GM13977 (cell line): ENCODE measurements at places on chromosomes 2 and 18.

GRCh38 chr2:182625814-182626213 is 90.2 kb upstream of the DNAJC10 start:
- no peak for DNase-seq

DNA sequence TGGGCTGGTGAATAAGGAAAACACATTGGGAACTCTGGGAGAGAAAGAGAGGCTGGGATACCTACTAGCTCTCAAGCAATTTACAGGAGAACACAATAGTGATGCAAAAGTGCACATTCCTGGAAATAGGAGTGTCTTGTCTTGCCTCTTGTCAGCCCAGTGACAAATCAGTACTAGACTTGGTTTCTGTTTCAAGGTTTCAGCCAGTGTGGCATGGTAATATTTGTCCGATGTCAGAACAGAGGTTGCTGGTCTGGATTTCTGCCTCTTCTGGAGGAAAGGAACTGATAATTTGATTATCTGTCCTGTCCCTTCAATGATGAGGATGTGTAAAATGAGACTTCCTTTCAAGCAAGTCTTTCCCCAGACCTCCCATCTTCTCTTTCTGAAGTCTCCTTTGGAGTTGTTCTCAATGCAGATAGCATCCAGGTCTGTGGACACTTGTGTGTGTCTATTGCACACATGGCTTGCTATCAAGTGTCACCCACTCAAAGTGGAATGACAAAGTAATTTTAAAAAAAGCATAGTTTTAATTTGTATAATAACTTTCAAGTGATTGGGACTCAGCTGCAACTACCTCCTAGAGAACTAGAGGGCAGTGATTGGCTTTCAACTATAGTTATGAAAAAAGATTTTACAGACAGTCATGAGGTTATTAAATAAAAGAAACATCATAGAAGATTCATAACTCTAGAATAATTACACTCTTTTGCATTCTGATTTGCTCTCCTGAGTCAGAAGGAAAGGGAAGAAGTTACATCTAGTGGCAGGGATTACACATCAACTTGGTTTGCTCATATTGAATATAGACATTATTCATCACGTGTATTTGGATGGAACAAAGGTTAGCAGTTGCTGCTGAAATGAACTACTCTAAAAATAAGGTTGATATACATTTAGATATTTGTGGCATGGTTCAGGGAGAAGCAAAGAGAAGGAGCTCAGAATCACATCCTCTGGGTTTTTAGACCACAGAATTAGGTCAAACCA is 4.5 kb downstream of the GPR39 start:
- no peak for DNase-seq

GRCh38 chr2:15363734-15364133 is 197.4 kb downstream of the NBAS start:
- DNase-seq, result no peak

GRCh38 chr2:196338440-196338839 is 167.1 kb upstream of the STK17B start:
- no peak for DNase-seq

DNA sequence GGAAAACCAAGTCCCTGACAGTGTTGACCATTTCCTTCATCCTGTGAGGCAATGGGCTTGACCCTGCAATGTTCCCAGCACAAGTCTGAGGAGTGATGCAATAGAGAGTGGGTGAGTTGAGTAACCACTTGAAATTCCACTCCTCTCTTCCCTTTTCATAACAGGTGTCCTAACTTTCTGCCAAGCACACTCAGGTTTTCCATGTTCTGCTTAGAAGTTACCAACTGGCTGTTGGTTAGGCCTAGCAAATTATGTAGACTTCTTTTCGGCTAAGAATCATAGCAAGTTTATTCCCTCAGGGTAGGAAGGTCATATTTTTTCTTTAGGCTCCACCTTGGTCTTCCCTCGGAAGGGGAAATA is 11.5 kb downstream of the GNLY start:
- no peak for DNase-seq

GRCh38 chr2:240810199-240810598 is 9.8 kb downstream of the KIF1A start:
- DNase-seq, result no peak

DNA sequence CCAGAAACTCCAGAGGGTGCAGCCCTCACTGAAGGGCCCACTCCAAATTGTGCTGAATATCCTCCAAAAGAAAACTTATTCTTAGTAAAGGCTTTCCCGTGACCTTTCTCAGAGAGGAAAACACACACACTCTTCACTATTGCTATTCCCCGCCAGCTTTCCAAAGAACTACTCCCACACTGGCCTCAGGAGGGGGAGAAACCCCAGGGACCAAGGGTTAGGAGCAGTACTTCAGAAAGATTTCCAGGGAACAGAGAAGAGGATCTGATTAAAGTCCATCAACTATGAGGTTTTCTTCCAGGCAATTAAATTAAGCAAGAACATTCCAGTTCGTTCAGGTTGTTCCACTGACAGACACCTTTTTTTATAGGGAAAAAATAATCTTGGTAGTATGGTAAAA is 150.2 kb downstream of the TTC32 start:
- no peak for DNase-seq

- DNase-seq, result no peak
Measured at GRCh38 chr2:179524809-179525339, 260.2 kb upstream of the SESTD1 start.

DNA sequence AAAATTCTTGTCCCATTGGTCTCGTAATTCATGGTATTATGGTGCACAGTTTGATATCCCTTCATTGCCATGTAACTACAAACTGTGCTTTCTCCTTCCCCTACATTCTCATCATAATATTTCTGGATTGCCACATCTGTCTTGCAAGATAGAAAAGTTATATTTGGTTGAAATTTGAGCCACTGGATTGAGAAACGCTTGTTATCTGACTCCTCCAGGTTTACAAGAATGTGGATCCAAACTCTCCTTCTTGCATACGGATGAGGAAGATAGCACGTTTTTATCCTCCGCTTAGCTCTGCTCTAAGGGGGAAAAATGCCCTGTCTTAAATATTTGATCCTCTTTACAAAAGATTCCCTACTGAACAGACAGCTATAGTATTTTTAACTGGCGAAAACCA is 438.2 kb downstream of the TSN start:
- DNase-seq, result no peak

DNA sequence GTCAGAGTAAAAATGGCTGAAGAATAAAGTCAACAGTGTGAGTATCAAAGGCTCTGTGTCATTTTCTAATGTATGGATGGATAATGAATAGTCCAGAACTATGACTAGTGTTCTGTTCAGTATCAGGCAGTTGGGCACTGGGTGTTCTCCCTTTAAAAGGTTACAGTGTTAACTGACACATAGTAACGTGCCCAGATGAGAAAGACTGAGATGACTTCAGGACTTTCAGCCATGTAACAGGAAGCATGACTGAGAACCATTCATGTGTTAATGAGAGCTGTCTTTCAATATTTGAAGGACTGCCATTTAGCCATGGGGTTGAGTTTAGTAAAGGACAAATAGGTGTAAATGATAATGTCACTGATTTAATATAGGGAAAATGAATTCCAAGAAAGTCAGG is 187.1 kb downstream of the GULP1 start:
- DNase-seq, result no peak

GRCh38 chr2:203870941-203871340 is 3.4 kb downstream of the CTLA4 start:
- no peak for DNase-seq

GRCh38 chr2:168649562-168649961 is 152.9 kb upstream of the NOSTRIN start:
- no peak for DNase-seq

- no peak for DNase-seq
Measured at GRCh38 chr2:9857814-9858729, 14.8 kb downstream of the TAF1B start.

DNA sequence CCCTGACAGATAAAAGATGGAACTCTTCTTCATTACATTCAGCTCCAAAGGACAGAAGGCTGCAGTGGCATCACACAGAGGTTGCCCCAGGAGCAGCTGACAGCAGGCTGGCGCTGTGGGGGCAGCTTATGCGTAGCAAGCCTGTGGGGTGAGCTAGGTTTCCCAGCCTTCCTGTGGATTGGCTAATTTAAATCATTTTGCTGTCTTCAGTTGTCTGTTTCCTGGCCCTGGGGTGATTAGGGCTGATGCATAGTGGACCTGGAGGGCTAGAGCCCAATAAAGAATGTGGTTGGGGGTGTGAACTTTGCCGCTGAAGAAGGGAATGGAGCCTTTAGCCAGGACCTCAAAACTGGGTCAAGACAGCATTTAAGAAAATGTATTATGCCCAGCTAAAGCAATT is 1038.0 kb downstream of the SOCS6 start:
- no peak for DNase-seq

DNA sequence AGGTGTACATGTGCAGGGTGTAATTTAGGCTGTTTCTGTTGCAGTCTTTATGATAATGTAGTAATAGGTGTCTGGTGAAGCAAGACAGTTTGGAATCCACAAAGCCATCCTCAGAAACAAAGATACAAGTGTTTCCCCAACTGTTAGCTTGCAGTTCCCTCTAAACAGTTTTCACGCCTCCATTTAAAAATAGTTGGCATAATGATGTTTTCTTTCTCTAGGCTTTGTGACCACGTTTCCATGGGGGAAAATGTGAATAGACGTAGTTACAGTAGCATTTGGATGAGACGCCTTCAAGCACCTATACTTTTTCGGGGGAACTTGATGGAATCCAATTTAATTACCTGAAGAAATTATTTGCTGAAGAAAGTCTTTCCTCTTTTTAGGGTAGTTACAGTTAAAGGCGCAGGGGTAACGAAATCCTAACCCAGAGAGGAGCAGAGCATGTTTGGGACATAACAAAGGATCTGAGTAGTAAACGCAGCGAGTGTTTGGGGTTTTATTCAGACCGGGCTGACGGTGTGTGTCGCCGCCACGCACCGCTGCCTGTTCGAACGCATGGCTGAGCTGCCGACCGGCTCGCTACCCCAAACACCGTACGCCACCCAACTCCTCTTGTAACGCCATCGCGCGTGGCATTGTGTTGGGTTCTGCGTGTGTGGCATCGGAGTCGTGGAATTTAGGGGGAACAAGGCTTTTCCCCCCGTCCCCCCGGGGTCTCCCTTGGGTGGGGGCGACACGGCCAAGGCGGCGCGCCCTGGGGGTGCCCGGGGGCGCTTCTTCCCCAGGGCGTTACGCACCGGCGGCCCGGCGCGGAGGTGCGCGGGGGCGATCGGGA is 681 bp upstream of the NRP2 start:
- peak; percentile 54 for DNase-seq

DNA sequence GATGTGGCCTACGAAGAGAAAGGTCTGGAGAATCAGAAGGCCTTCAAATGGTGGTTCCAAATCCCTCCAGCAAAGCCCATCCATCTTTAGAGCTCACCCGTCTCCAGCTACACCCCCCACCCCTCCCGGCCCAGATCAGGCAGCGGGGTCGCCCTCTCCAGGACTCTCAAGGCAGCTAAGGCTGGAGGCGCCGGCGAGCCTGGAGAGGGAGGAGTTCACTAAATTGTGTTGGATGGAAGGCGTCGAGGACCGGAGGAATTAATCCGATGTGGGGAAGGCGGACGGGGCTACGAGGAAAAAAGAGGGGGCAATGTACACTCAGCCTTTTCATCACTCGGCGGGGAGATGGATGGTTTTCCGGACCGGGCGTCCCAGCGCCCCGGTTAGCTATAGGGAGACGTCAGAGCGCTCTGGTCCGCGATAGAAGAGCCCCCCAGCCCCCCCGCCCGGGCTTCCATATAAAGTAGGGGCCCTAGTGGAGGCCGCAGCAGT is at the start of gene GRP:
Gene GRP, plus strand, starts transcription at position 487 of the 492 bp plus-strand sequence. CDS start 108 bp downstream, outside the sequence.
- DNase-seq, result no peak

DNA sequence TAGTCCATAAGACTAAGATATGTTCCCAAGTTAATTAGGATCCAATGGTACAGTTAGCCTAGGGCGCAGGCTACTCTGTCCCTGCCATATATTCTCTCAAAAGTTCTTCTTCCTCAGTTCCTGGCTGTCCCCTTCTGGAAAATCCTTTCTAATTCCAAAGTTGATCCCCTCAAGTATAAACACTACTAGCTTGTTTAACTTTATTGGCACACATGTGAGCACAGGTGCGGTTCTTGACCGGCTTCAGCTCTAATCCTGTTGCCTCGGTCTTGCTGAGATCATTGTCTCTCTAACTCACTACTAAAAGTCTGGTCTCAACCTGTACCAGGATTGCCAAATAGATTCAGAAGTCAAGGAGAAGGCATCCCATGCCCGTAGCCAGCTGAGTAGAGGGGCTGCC is 89.0 kb downstream of the SEMA4F start:
- no peak for DNase-seq

DNA sequence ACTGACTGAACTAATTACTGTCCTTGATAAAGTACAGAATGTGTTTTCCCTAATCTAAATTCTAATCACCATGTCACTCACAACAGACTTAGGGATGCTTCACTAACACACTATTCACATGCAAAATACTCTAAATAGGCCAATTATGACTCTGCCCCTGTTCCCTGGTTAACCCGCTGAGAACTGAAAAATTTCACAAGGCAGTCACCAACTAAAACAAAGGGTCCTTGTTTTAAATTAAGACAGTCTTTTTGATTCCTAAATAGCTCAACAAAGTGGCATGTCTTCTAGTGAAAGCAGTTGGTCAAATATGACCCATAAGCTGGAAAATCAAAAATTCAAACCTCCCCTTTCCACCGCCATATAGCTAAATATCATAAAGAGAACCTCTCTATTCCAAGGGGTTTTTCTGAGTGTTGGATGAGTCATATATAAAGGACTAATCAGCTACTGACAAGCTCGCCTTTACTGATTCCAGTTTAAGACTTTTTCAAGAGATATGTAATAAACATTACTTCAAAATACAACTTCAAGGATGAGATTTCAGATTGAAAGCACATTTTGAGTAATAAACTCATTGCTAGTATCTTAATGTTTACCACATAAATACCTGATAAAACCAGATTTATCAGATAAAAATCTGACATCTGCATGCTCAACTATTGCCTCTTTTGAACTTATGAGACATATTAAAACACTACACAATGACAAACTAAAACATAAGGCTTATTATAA is 235.8 kb downstream of the TCF4 start:
- DNase-seq, result no peak

DNA sequence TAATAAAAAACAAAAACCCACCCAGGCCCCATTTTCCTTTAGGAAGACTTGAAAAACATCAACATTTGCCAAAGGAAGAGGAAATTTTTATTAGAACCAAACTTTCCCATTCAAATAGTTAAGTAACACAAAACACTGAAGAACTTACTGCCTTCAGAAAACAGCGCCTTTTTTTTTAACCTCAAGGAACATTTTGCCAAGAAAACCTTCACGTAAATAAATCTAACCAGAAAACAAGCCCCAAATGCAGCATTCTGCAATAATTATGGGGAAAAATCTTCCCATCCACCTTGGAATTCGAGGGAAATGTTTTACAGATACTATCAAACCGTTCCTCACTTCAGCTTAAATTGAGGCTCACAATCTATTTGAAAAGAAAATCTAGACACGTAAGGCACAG is 56.4 kb downstream of the ACVR1 start:
- DNase-seq, result no peak

GRCh38 chr2:233489666-233490065 is 76.9 kb downstream of the USP40 start:
- no peak for DNase-seq

GRCh38 chr18:63514888-63515678 is 27.1 kb upstream of the SERPINB12 start:
- DNase-seq, result no peak

- no peak for DNase-seq
Measured at GRCh38 chr2:33644215-33644614, 45.1 kb upstream of the FAM98A start.
